Activated CD8-positive, alpha-beta T cell treated with anti-CD3 and anti-CD28 coated beads for 36 hours (primary cell): ENCODE measurements at places on chromosomes 12 and 14.

GRCh38 chr12:102847131-102847530, 69.9 kb downstream of the PAH start:
- DNase-seq, result no peak

- no peak for DNase-seq
These were observed 59.6 kb upstream of the ACTN1 start for GRCh38 chr14:69038455-69039287.

GRCh38 chr12:52041695-52042123, 9.5 kb upstream of the NR4A1 start:
- peak; percentile 76 for DNase-seq

DNA sequence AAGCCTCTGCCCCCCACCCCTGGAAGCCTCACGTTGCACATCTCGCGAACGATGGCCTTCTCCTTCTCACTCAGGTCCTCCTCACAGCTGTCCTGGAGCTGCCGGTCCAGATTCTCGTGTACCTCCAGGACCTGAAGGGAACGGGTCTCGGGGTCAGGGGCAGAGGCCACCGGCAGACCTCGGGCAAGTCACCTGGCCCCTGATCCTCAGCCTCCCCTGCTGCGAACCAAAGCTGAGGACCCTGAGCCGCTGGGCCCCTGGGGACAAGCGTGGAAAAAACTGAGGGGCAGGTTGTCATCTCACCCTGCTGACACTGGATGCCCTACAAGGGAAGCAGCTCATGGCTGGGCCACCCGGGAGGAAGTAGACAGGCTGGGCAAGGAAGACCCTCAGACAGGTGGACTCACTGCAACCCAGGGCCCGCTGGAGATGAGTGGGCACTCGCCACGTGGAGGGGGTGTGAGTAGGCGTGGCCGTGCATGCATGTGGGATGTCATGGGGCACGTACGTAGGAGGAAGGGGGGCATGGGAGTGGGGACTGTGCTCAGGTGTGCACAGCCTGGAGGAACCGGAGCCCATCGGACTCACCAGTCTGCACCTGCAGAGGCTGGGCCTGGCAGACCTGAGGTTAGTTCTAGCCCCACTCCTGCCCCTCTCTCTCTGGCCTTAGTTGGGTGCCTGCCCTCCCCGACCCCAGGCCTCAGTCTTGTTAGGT, 35.1 kb downstream of the CCNK start:
- DNase-seq, result no peak

- DNase-seq, result no peak
These were observed 36.6 kb upstream of the PIK3C2G start for GRCh38 chr12:18224745-18225144.

DNA sequence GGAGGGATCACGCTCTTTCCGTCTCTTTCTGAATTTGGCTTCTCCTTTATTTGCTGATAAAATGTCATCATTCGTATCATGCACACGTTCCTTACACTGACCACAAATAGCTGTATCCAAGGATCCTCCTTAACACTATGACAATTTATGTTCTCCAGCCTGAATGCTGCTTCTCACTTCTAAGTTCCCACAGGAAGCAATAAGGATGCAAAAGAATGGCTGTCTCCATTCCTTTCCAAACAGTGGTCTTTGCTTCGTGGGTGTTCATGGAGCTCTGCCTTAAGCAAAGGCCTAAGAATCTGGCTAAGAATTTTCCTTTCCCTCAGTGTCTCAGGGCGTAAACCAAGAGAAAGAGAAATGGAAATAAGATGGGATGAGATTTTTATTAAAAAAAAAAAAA, 200.2 kb downstream of the ITPR2 start:
- no peak for DNase-seq

- DNase-seq, result no peak
These were observed 133.7 kb downstream of the PAPOLA start for GRCh38 chr14:96635850-96636249.

- DNase-seq, result no peak
These were observed 100.2 kb downstream of the B4GALNT3 start for GRCh38 chr12:559906-560455.

DNA sequence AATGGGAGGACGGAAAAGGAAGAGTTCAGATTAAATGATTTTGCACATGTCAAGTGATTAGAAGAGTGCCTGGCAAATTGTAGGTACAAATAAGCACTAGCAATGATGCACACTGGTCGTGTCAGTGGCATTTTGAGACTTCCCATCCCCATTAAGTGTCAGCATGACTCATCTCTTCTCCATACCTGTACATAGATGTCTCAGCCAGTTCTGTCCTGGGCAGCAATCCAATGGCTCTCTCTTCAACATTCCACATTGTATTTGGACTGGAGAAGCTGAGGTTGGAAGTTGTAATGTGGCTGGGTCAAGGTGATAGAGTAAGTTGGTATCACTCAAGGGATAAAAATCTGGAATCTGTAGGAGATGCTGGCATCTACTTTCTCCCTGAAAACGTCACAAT, 742.7 kb downstream of the VRK1 start:
- no peak for DNase-seq

DNA sequence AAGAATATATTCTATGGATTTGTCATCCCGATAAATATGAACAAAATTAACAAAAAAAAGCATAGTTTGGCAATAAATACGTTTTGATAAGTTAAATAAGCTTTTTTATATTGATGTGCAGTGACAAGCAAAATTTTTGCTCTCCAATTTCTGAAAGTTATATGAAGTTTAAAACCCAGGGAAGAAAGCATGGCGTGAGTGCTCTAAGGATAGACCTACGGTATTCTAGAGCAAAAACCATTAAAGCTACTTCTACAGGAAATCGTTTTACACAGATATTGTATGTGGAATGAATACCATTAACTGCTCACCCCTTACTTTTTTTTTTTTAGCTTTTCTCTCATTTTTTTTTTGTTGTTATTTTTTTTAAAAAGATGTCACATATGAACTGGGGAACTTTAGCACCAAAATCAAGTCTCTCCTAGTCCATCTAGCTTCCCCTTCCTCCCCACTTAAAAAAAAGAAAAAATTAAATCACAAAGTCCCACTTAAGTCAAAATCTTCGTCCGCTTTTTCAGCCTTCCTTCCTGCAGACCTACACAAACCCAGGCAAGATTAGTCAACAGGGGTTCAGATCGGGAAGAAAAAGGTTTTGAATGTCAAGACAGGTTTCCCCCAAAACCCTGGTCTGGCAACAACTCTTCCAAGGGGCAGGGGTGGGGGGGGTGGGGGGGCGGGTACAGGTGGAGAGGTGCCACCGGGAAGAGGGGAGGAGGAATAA, 4.4 kb downstream of the ZFP36L1 start:
- DNase-seq, result no peak

DNA sequence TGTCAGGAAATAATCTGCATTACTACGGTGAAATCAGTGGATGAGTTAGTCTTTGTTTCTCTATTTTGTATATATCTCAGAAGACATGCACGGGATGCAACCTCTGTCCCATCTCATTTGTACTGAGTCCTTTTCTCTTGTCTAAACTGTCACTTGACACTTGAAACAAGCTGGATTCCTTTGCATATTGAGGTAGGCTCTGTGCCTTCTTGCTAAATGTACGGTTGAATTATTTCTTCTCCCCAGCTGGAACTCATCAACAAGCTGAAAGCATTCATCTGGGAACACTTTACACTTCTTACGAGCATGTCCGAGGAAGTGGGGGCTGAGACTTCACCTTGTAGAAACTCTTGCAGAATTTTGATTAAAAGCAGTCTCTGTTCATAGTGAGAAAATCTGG, 119.5 kb downstream of the VEZT start:
- DNase-seq, result no peak

- no peak for DNase-seq
These were observed 14.7 kb downstream of the GPR132 start for GRCh38 chr14:105050551-105050897.

DNA sequence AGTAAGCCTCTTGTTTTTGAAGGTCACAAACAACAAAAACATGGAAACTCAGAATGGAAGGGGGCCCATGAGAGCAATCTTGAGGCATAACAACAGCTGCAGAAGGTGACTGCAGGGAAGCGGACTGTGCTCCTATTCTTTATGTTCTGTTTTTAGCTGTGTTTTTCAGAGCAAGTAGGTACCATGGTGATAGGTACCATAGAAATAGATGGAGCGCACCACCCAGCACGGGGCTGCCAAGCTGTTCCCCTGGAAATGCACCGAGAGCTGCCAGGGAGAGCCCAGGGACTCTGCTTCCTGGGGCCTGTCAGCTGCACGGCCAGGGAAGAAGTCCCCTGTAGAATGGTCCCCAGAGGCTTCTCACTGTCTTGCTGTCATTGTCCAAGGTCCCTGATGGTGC, 32.8 kb downstream of the DGLUCY start:
- no peak for DNase-seq
